Activated gamma-delta T cell treated with anti-CD3 and anti-CD28 coated beads, Interleukin-2, amount 50 U/mL, for 16 hours (primary cell): ENCODE measurements at places on chromosomes 7 and 10.

- no peak for DNase-seq
Observed at GRCh38 chr7:144629011-144629410, 206.8 kb downstream of the TPK1 start.

DNA sequence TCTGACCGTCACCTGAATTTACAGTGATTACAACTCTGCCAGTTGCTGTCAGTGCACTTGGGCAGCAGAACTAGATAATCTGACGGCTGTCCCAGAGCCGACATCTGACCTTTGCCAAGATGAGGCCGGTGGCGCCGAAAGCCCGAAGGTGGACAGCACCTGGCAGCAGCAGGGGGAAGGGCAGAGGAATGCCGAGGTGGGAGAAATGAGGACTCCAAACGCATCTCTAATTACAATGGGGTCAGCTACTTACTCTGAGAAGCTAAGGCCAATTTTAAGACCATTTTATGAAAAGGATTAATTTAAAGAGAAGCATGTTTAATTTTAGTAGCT, 33.8 kb downstream of the TRIM8 start:
- DNase-seq: no peak

- DNase-seq: no peak
Observed at GRCh38 chr10:28849309-28849708, 172.0 kb downstream of the BAMBI start.

DNA sequence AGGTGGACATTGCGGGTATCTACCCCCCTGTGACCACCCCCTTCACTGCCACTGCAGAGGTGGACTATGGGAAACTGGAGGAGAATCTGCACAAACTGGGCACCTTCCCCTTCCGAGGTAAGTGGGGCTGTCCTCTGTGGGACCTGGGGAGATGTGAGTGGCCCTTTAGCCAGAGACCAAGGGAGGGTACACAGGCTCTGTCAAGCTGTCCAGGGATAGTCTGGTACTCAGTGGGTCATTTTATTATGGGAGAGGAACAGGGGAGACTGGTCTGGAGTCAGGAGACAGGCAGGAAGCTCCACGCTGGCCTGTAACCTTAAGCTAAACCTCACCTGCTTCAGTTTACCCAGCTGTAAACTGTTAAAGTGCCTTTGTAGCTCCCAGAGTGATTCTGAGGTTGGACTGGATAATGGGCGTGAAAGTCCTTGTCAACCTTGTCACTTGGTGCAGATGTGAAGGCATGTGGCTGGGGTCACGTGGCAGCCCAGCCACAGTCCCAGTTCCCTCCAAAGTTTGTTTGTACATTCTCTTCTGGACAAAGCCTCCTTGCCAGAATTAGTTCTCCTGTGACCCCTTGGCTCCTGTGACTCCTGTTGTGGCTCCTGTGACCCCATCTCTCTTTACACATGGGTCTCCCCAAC, 729 bp downstream of the HOGA1 start:
- no peak for DNase-seq

DNA sequence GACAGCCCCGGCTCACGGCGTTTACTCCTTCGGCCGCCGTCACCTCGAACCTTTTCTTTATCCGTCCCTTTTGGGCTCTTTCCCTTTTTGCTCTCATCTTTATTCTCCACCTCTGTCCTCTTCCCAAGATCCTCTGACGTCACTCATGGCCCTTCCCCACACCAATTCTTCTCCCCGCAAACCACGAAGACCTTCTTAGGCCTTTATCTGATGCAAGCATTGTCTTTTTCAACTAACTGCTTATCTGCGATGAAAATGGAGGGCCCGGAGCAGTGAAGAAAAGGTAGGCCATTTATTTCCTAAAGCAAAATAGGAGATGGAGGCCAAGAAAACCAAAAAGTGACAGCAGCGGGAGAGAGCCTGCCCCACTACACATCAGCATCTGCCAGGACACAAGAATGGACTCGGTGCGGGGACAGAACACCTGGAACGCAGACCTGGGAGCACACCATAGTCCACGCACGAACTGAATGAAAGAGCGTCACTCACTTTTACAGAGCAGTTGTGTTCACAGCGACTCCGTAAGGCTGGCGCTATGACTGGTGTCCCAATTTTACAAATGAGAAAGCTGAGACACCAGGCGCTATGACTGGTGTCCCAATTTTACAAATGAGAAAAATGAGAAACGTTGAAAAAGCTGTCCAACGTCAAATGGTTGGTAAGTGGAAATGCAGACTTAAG, 45.3 kb downstream of the ZNF777 start:
- no peak for DNase-seq

GRCh38 chr10:71040846-71041605, 152.7 kb upstream of the PCBD1 start:
- DNase-seq: no peak

GRCh38 chr7:54944179-54944578, 74.6 kb upstream of the EGFR start:
- no peak for DNase-seq

DNA sequence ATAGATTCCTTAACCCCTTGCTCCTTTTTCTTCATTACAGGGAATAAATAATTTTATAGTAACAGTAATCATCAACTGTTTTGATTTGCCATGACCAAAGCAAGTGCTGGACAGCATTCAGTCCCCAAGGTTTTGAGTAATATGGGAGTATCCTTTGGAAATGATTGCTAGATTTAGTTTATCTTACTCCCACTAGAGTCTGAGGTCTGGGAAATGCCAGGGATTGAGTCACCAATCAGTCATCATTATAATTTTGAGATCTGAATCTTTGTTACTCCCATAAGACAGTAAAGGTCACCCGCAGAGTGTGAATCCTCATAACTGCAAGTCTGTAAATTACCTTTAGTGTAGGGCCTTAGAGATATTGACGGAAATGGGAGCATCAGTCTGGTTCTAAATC, 133.7 kb upstream of the SEMA3E start:
- no peak for DNase-seq

- no peak for DNase-seq
Observed at GRCh38 chr7:17946591-17946990, 6.3 kb upstream of the SNX13 start.

DNA sequence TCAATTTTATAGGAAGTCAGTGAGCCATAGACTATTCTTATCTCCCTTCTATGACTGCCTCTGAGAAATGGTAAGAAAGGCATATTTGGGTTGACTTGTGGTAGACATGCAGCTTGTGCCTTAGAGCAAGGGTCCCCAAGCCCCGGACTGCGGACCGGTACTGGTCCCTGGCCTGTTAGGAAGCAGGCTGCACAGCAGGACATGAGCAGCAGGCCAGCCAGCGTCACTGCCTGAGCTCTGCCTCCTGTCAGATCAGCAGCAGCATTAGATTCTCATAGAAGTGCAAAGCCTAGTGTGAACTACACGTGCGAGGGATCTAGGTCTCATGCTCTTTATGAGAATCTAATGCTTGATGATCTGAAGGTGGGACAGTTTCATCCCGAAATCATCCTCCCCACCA, 180.6 kb downstream of the SND1 start:
- DNase-seq: no peak

DNA sequence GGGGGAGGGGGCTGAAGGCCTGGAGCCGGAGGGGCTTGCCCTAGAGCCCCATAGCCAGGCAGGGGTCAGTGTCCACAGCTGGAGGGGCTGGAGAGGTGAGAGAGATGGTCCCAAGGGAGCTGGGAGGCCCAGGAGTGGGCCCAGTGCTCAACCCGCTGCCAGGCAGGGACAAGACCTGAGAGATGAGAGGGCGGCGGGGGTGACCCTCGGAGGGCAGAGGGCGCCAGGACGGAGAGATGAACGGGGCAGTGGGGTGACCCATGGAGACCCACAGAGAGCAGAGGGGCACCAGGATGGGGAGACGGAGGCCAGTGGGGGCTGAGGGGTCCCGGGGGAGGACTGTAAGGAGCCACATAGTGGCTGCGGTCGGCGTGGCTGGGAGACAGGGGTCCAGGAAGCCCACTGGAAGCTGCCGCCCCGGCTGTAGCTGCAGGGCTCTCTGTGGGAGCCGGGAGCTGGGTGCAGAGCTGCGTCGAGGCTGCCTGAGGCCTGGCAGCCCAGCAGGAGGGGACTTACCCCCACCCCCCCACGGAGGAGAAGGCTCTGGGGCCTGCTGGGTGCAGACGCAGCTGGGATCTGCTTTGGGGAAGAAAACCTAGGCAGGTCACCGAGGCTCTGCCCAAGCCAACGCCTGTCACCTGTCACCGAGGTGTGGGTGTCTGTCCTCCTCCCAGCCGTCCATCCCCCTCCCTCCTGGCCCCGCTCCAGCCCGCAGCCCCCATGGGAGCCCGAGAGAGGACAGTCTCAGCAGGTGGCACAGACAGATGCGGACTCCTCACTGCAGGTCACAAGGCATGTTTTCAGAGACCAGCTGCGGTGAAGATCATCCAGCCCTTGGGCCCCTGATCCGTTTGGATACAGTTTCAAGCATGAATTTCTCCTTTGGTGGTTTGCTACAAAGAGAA, 25.1 kb downstream of the PWWP2B start:
- DNase-seq: no peak

DNA sequence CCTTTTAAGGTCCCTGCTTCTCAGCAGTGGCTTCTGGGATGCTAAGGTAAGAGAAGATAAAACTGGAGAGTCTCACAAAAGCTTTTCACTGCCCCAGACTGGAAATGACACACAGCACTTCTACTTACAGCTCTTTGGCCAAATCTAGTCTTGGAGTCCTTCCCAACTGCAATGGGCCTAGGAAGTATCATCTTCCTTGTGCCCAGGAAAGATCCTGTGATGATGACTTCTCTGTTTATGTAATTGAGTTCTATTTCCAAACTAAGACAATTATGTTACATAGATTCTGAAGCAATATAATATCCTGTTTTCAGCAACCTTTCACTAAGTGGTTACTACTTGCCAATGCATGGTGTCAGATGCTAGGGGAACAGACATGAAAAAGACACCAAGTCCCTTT, 234.1 kb downstream of the PTEN start:
- DNase-seq: no peak

GRCh38 chr7:73890555-73891147, 29.7 kb downstream of the TMEM270 start:
- no peak for DNase-seq

DNA sequence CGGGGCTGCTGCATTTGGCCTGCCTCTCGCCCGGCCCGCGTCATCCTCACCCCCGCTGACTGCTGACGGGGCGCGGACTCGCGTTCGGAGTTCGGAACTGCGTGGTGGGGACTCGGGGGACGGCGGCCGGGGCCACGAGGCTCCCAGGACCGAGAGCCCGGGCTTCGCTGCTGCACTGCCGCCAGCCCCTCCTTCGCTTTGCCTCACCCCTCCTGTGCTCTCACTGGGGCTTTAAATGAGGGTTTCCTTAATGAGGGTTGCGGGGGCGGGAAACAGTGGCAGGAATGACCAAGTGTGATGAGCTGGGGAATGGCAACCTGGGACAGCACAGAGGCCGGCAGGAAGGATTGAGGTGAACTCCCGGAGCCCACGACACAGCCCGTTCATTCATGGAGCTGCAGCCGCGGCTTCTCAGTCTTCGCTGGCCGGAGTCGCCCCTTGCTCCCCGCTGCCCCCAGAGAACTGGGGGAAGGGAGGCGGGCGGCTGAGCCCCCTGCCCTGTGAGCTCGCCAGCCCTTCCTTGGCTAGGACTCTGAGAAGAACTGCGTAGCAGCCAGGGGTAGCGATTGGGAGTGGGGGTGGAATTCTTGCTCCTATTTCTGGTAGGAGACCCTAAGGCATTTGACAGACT, 1.5 kb upstream of the LRRC4 start:
- DNase-seq: no peak

GRCh38 chr10:93816123-93816747, 58.5 kb downstream of the LGI1 start:
- DNase-seq: no peak

- no peak for DNase-seq
Observed at GRCh38 chr10:95793401-95794045, 37.6 kb downstream of the ENTPD1 start.

GRCh38 chr10:84478151-84478550, 149.8 kb downstream of the CCSER2 start:
- no peak for DNase-seq

- no peak for DNase-seq
Observed at GRCh38 chr10:24695452-24695851, 28.2 kb downstream of the ARHGAP21 start.

DNA sequence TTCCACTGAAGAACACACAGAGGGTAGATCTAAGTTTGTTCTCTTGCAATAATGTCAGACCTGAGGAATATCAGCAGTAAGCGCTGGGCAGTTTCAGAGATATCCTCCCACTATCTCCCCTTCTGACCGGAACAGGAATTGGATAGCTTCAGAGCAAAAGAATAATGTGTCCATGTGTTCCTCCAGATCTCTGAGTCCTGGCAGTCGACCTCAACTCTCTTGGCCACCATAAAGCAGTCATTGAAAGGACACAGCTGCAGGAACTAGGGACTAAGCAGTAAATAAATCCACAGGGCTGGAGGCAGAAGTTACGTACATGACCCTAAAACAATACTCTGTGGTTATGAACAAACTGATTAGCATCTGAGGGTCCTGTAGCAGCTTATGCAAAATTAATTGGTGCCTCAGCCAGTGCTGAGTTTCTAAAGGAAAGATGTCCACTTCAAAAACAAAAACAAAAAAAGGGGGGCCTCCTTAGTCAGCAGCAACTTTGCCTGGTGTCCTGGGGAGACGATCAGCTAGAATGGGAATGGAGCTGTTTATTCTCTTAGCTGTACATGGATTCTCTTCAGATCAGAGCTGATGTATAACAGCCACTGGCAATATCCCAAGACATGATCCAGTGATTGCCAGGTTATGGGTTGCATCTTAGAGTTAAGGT, 6.4 kb upstream of the PRTFDC1 start:
- no peak for DNase-seq

DNA sequence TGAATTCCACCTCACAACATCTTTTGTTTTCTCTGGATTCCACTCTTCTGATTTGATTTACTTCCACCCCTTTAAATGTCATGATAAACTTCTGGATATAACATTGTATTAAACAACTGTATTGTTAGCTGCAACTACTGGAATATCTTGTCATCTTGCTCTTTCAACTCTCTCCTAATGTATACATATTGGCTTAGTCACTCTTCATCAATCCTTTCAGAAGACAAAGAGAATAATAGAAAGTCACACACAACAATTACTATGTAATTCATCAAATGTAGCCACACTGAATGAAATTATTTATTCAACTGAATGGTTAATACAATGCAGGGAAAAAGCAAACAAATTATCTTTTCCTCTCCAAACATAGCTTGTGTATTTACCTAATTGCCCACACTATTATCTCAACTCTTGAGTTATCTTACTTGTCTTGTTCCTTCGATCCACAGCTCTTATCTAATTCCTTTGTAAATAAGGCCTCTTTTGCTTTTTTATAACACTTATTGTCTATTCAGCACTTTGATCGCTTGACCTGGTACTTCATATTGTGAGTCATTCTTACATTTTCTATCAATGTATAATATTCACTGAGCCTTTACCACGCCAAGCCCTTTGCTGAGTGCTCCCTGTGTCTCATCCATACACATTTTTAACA, 16.7 kb downstream of the SEMA3A start:
- no peak for DNase-seq

- no peak for DNase-seq
Observed at GRCh38 chr10:51522858-51523257, 176.5 kb downstream of the CSTF2T start.

- DNase-seq: no peak
Observed at GRCh38 chr10:42623929-42624328, 14.4 kb downstream of the ZNF33B start.

GRCh38 chr10:67171970-67172369, 246.1 kb downstream of the LRRTM3 start:
- DNase-seq: no peak

- DNase-seq: no peak
Observed at GRCh38 chr10:86194684-86195083, 171.9 kb downstream of the GRID1 start.

- DNase-seq: no peak
Observed at GRCh38 chr10:99852481-99853213, 70.2 kb downstream of the ABCC2 start.

GRCh38 chr7:132509643-132510042, 66.6 kb downstream of the PLXNA4 start:
- no peak for DNase-seq

GRCh38 chr7:134879815-134880475, 100.5 kb downstream of the CALD1 start:
- DNase-seq: no peak
